Stimulated activated memory B cell treated with anti-CD40 and anti-IgM and Interleukin-4, amounts not matched to agents 10 μg/mL and 1 μg/mL and 100 μg/mL, for 72 hours (primary cell): ENCODE measurements at places on chromosomes 2 and 18.

GRCh38 chr2:144224472-144224871, 295.4 kb downstream of the ZEB2 start:
- ATAC-seq, result no peak

DNA sequence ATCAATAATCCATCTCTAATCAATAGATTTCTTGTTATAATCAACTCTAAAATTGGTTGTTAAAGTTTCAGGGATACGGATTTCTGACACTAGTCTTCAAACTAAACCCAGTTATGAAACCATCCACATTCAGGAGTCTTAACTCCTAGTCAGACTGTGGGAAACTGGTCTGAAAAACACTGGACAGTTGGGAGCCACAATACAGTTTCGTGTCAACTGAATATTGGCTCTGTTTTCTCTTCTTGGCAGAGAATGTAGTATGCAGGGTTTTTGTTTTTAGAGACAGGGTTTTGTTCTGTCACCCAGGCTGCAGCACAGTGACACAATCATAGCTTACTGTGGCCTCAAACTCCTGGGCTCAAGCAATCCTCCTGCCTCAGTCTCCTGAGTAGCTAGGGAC, 123.1 kb downstream of the RTTN start:
- no peak for ATAC-seq

- no peak for ATAC-seq
Measured at GRCh38 chr2:241201445-241202267, 13.2 kb downstream of the ANO7 start.

DNA sequence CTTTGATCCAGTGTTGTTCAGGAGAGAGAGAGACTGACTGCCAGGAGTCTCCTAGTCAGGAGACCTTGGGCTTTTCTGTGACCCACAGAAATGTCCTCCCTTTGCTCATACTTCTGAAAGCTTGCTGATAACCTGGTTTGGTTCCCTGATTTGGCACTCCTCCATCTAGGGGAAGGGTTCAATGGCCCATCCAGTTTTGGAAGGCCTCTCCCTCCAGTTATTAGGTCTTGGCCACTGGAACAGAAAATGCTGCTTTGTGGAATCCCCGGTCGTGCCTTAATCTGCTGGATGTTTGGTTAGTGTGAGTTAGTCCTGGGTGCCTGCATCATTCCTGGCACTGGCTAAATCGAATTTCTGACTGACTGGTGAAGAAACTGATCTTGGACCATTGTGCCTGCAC, 35.7 kb downstream of the KDM3A start:
- no peak for ATAC-seq

DNA sequence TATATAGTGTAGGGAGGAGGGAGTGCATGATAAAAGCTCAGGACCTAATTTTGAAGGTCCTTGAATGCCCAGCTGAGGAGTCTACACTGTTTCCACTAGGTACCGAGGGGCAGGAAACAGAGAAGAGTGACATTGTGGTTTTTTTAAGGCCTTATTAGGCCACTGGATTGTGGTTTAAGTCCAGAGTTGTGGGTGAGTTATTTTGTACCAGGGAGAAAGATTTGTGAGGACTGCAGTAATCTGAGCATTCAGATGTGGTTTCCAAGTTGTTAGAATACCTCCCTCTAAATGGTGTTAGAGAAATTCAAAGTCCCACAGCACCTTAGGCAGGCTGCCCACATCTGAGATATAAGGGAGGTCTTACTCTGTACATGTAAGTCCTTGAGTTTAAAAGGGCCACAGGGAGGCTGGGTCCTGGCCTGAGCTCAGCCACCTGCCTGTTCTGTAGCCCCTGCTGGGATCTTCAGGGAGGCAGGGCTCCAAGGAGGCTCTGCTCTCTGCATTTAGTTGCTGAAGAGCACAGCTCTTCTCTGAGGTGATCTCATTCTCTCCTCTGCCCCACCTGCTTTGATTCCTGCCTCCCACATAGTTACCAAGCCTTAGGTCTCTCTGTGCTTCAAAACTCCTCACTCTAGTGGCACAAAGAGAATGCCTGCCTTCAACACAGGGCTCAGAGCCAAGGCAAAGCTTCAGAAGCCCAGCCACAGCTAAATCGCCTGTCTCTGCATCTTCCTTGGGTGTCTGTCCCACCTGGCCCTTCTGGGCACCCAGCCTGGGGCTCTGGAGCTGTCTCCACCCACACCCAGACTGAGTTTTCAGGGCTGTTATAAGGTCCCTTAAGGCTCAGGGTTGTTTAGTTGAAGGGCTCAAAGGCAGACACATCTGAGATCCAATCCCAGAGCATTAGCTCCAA, 88.1 kb downstream of the VSNL1 start:
- ATAC-seq, result no peak
